ENCODE measurements at places on chromosomes 7 and 10. TPM values are rescaled to one million over a fixed set of nuclear protein-coding genes. Genes with fewer than 3 reads are reported as not detected.

- H3K27me3 ChIP-seq = no peaks in the 10 kb centered on the region
- no peak overlapping the region for H3K4me3 ChIP-seq
- no peak overlapping the region for H3K27ac ChIP-seq
- H3K36me3 ChIP-seq = no peaks in the 10 kb centered on the region
- peaks cover 14% of the 10 kb centered on the region for H3K4me1 ChIP-seq
These were observed 24.3 kb downstream of the HTRA1 start for GRCh38 chr10:122485670-122486069.

- no peaks in the 10 kb centered on the region for H3K27me3 ChIP-seq
- no peaks in the 10 kb centered on the region for H3K4me1 ChIP-seq
- no peak overlapping the region for H3K4me3 ChIP-seq
- H3K36me3 ChIP-seq = no peaks in the 10 kb centered on the region
- no peak overlapping the region for H3K27ac ChIP-seq
These were observed 255.5 kb upstream of the C7orf33 start for GRCh38 chr7:148334959-148335577.

- H3K27ac ChIP-seq = no peak overlapping the region
- DNase-seq = no peak
- H3K27me3 ChIP-seq = no peaks in the 10 kb centered on the region
- no peaks in the 10 kb centered on the region for H3K36me3 ChIP-seq
- H3K4me1 ChIP-seq = no peaks in the 10 kb centered on the region
These were observed 36.1 kb downstream of the ETV1 start for GRCh38 chr7:13953368-13953767.

DNA sequence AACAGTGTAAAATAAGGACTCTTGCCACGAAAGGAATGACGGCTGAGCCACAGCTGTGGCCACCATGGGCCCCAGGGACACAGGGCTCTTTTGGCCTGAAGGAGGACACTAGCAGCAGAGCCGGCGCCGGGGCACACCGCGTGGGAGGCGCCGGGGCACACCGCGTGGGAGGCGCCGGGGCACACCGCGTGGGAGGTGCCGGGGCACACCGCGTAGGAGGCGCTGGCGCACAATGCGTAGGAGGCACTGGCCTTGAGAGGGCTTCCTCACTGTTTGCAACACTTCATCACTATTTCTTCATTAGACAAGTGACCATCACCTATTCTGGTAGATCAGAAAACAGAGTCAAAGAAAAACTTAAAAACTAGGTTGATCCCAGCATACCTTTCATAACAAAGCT is 23.4 kb downstream of the ESYT2 start:
- no peak overlapping the region for H3K27ac ChIP-seq
- no peak overlapping the region for H3K4me3 ChIP-seq
- peaks cover 11% of the 10 kb centered on the region for H3K36me3 ChIP-seq
- no peaks in the 10 kb centered on the region for H3K27me3 ChIP-seq
- no peak for DNase-seq

DNA sequence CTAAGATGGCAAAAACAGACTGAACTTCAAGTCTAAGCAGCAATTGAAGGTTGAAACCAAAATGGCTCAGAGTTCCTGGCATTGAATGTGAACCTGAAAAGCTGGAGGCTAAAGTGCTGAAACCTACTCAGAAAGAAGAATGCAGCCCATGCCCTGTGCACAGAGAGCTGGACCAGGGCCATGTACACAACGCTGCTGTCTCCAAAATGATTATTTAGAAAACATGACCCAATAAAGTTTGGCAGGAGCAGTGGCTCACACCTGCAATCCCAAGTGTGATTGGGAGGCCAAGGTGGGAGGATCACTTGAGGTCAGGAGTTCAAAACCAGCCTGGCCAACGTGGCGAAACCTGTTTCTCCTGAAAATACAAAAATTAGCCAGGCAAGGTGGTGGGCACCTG is 158.9 kb downstream of the AKR1D1 start:
- no peak overlapping the region for H3K4me3 ChIP-seq
- no peak for DNase-seq
- no peak overlapping the region for H3K27ac ChIP-seq
- H3K4me1 ChIP-seq = no peaks in the 10 kb centered on the region

Gene ING3
- total RNA-seq = 10.1 TPM

- peaks cover 5% of the 10 kb centered on the region for H3K27me3 ChIP-seq
- no peak overlapping the region for H3K27ac ChIP-seq
- H3K36me3 ChIP-seq = no peaks in the 10 kb centered on the region
- no peak for DNase-seq
- no peak overlapping the region for H3K4me3 ChIP-seq
These were observed 109.5 kb downstream of the ADRA2A start for GRCh38 chr10:111186358-111186757.

GRCh38 chr7:277228-277627 is 12.7 kb upstream of the FOXL3 start:
- H3K4me1 ChIP-seq = no peaks in the 10 kb centered on the region
- H3K27me3 ChIP-seq = peaks cover 17% of the 10 kb centered on the region
- no peak overlapping the region for H3K4me3 ChIP-seq
- no peak for DNase-seq
- H3K36me3 ChIP-seq = no peaks in the 10 kb centered on the region

- no peak overlapping the region for H3K27ac ChIP-seq
- no peak overlapping the region for H3K4me3 ChIP-seq
- no peaks in the 10 kb centered on the region for H3K36me3 ChIP-seq
- peaks cover 9% of the 10 kb centered on the region for H3K27me3 ChIP-seq
- H3K4me1 ChIP-seq = no peaks in the 10 kb centered on the region
These were observed 7.1 kb upstream of the SEMA3E start for GRCh38 chr7:83655951-83656556.

GRCh38 chr7:55052741-55053427 is 34.1 kb downstream of the EGFR start:
- DNase-seq = peak; percentile 87
- H3K4me1 ChIP-seq = peaks cover 63% of the 10 kb centered on the region
- no peaks in the 10 kb centered on the region for H3K27me3 ChIP-seq
- H3K27ac ChIP-seq = peak overlapping the region; percentile 99
- H3K4me3 ChIP-seq = no peak overlapping the region
- no peaks in the 10 kb centered on the region for H3K36me3 ChIP-seq

DNA sequence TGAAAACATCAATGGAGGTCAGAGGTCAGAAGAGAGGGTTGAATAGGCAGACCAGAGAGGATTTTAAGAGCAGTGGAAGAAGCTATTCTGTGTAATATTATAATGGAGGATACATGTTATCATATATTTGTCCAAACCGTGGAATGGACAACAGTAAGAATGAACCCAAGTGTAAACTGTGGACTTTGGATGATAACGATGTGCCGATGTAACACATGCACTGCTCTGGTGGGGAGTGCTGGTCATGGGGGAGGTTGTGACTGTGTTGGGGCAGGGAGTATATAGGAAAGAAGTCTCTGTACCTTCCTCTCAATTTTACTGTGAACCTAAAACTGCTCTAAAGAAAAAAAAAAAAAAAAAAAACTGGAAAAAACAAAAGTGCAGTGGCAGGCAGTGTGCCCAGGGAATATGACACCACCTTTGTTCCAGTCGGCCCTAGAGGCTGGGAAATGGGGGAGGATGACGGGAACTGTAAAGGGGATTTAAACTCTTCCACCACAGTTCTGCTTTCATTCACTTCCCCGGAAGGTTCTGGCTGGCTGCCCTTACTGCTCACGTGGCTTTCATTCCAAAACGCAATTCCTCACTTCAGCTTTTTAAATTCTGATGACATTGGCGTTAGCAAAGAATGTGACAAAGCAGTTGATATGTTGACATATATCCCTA is 113.7 kb upstream of the ANKRD1 start:
- DNase-seq = peak; percentile 44
- no peak overlapping the region for H3K4me3 ChIP-seq
- no peak overlapping the region for H3K27ac ChIP-seq
- H3K36me3 ChIP-seq = no peaks in the 10 kb centered on the region
- peaks cover 4% of the 10 kb centered on the region for H3K4me1 ChIP-seq

Data from GM23248 (cell line).